ENCODE measurements at places on chromosomes 5 and 9.
A peak's percentile ranks its signal among the peaks of the same experiment; 100 is the strongest.

DNA sequence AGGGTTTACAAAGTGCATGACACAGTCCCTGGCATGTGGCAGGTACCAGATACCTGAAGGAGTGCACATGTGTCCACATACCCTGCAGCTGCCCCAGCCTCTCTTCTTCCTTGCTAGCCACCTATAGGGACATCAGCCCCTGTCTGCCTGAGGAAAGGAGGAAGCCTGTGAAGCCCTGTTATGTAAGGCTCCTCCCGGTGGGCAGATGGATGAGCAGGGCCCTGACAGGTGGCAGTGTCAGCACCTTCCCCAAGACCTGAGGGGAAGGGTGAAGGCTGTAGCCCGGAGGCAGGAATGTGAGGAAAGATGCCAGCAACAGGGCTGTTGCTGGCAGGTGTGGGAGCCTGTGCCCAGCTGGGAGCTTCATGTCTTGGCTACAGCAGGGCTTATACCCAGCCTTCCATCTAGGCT lies 21.7 kb downstream of the TCF7 start:
- DNase-seq: no peak

DNA sequence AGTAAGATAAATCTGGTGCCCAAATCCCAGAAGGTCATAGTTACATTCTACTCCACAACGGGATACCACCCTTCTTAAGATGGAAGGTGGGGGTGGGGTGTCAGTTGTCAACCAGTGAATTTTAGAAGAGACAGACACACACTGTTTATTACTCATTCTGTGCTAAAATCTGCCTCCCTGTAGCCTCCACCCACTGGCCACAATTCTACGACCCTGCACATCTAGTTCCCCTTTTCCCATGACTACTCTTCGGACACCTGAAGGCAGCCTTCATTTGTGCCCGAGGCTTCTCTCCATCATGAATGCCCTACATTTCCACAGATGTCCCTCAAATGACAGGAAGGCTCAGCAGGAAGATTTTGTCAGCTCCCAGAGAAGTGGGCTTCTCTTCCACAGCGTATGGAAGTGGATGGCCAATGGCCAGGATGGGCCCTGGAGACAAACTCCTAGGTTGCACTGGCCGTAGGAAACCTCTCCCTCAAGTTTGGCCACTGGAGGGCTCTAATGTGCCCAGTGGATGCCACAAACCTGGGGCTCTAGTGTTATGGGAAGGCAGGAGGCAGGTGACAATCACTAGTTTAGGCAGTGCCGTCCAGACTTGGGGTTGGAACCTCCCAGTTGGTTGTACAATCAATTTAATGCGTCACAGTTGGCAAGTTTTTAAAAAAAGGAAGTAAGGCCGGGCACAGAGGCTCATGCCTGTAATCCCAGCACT lies 46.6 kb downstream of the PTPN3 start:
- DNase-seq: no peak

- DNase-seq: no peak
These were observed 970.8 kb downstream of the DTWD2 start for GRCh38 chr5:118017536-118017935.

- DNase-seq: peak; percentile 51
These were observed 31.8 kb upstream of the CKS2 start for GRCh38 chr9:89278997-89279739.

- DNase-seq: no peak
These were observed 380.1 kb upstream of the TUSC1 start for GRCh38 chr9:26058111-26058895.

DNA sequence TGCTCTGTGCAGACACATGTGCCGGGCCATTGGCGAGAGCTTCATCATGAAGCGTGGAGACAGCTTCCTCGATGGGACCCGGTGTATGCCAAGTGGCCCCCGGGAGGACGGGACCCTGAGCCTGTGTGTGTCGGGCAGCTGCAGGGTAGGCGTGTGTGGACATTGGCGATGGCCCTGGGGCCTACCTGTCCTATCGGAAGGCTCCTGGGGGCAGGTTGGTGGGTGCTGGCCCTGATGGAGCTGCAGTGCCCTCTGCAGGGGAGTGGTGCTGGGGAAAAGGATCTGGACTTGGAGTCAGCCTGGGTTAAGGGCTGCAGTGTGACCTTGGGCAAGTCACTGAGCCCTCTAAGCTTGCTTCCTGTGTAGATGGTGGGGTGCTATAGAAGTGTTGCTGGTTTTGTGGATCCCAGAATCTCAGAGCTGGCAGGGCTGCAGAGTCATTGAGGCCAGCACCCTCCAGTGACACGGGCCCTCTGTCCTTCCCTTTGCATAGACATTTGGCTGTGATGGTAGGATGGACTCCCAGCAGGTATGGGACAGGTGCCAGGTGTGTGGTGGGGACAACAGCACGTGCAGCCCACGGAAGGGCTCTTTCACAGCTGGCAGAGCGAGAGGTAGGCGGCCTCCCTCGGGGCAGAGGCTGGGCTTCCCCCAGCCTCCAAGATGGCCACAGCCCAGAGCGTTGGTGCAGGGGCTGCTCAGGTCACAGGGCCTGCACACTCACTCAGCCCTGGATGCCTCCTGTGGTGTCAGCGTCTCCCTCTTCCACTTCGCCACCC lies 15.8 kb downstream of the ADAMTS13 start:
- DNase-seq: no peak

GRCh38 chr5:69528035-69528434 lies 32.0 kb upstream of the GTF2H2C start:
- no peak for DNase-seq

GRCh38 chr9:123322273-123323195 lies 33.5 kb upstream of the CRB2 start:
- peak; percentile 26 for DNase-seq

- no peak for DNase-seq
These were observed 10.7 kb downstream of the TNFAIP8 start for GRCh38 chr5:119366540-119366881.

Measured in GF-D8 (cell line).